ENCODE measurements at places on chromosomes 2 and 18. TPM values are rescaled to one million over a fixed set of nuclear protein-coding genes. Genes with fewer than 3 reads are reported as not detected.
A peak's percentile ranks its signal among the peaks of the same experiment; 100 is the strongest.

GRCh38 chr2:191526091-191526490 is 151.8 kb upstream of the NABP1 start:
- DNase-seq, result no peak

Gene SLC5A7
- total RNA-seq, result not detected

DNA sequence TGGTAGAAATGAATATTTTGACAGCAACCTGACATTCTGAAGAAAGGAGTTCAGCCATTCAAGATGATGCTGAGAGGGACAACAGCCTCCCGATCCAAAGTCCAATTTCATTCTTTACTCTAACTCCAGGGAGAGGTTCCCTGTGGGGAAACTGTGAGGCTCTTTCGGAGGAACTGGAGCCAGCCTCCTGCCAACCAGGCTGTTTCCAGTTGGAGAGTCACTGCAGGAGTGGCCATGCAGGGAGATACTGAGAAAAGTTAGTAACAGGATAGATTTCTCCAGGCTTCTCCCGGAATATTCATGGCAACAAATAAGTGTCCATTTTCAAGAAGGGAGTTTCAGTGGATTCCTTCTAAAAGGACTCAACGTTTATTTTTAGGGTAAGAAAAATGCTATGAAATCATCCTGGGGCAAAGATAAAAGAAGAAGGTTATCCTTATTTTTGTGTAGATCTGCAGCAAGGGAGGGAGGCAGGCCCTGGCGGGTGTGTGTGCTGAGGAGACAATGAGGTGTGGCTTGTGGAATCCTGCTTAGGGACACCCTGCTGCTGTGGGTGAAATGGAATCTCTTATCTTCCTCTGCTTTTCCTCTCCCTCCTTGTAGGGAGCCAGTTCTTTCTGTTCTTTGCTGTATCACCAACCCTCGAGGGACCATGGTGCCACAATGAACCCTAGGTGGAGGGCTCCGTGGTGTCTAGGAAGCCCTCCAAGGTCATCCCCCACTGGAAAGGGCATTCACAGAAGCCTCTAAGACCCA is 18.1 kb downstream of the KLHL14 start:
- DNase-seq, result no peak

DNA sequence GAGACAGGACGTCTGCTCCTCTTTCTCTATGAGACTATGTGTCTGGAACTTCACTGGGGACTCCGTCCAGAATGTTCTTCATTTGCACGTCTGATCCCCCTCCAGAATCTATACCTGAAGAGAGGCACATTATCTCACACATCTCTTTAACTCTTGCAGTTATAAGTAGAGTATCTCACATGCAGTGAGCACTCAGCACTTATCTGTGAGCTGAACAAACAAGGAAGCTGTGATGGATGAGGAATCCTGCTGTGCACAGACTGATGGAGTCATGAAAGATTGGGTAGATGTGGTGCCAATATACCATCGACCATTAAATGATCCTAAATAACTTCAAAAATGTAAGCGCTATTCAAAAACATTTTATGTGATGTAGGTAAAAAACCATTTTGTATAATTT is 888.3 kb upstream of the CELF4 start:
- no peak for DNase-seq

DNA sequence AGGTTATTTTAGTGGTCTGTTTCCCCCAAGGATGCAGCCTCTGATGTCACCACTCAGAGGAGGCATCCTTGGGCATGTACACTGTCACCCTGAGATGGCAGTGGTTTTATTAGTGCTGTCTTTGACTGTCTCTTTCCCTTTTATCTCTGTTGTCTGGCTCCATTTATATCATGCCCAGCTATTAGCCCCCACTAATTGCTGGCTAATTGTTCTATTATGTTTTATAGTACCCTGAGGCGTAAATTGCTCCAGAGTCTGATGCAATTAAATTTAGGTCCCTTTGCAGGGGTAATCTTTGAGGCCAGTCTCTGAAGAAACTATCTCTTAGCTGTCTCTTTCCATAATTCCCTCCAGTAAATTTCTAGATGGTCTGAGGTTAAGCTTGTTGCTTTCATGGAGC is 301.0 kb upstream of the KLHL29 start:
- DNase-seq, result no peak

GRCh38 chr2:45578056-45578843 is 32.8 kb downstream of the SRBD1 start:
- peak; percentile 65 for DNase-seq

DNA sequence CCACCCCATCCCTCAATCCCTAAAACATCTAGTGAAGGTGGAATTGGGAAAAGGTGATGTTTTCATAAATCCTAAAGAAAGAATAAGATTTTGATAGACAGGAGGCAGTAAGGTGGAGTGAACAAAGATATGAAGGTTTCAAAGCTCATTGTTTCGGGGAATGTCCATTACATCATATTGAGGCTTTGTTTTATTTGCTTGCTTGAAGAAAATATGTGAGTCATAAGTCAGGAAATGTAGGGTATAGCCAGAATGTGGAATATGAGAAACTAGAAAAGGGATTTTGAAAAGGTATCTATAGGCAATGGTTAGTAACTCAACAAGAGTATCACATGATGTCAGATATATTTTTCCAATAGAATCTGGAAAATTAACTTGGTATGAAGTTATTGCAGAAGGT is 1178.5 kb upstream of the ACVR2A start:
- DNase-seq, result peak; percentile 30

Gene RPE
- total RNA-seq, result 100.0 TPM

Gene LYPD1
- total RNA-seq, result 0.11 TPM

GRCh38 chr18:35158728-35159450 is 81.9 kb upstream of the ZNF397 start:
- no peak for DNase-seq

Gene REG3G
- not detected for total RNA-seq

DNA sequence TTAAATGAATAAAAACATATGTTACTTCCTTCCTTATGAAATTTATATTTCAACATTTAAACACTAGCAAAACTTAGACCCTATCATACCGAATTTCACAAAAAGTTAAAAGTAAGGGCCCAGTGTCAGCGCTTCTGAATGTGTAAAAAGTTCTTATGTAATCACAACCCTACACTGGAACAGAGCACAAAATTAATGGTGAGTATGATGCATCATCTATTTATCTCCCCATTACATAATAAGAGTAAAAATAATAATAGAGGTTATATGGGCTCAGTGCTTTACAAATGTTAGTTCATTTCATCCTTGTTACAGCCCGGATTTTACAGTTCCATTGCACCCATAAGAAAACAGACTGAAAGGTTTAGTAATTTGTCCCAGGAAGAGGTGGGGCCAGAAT is 144.9 kb upstream of the POU3F3 start:
- DNase-seq, result no peak

DNA sequence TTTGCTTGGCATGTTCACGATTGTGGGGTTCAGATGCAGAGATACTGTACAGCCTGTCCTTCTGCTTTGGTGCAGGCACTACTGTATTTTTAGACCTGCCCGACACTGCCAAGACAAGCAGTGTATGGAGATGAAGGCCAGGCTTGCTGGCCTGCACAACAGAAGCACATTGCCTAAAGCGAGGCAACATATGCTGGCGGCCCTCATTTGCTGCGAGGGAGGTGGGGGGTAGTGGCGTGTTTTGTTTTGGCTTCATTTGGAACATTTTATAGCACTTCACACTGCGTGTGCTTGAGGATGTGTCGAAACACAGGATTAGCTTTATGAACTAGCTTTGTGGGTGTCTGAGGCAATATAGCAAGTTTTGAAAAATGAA is 27.0 kb downstream of the TMEM182 start:
- no peak for DNase-seq

Gene PCARE
- total RNA-seq, result not detected

GRCh38 chr2:235688511-235689426 is 194.9 kb downstream of the AGAP1 start:
- no peak for DNase-seq

Data from GM23248 (cell line).